Non-pigmented ciliary epithelial cell (primary cell): ENCODE measurements at places on chromosomes 12 and 14.

DNA sequence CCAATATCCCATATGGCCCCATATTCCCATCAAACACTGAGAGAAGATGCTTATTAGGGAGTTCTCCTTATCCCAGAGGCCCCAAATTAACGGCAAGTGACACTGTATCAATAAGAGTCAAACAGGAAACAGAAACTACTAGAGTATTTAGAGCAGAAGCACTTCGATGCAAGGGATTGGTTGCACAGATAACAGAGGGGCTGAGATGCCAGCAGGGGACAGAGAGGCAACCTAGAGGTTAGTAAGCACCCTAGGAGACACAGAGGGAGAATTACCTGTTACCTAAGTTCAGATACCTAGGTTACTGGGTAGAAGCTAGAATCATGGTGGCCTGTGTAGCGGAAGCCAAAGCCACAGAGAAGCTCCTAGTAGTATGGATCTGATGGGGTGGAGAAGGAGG lies 2.9 kb downstream of the HEBP1 start:
- no peak for DNase-seq

DNA sequence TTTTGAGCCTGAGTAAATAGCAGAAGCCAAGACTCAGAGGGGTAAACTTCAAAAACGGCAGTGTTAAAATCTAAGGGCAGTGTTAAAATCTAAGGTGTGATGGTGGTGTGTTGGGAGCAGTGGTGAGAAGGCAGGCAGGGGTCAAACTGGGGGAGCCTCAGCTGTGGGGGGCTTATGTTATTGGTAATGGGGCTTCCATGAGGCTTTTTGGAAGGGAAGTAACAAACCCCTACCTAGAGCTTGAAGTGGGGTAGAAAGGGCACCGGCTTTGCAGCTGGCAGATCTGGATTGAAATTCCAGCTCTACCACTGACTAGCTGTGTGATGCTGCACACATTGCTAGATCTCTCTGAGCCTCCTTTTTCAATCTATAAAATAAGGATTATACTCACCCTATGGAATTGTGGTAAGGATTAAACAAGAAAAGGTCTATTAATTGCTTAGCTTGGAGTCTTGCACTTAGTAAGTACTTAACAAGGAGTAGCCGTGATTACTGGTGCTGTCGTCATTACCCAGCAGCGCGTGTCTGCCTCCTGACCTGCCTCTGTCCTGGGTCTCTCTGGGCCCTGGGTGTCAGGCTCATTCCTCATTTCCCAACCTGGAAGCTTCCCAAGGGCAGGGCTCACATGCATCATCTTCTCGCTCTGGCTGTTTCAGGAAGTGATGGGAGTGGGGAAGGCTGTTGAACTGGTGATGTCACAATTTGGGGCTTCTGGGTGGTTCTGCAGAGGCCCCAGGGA lies 18.5 kb upstream of the KRT80 start:
- DNase-seq, result no peak

- DNase-seq, result no peak
These were observed 42.1 kb downstream of the LRCOL1 start for GRCh38 chr12:132568301-132568700.

DNA sequence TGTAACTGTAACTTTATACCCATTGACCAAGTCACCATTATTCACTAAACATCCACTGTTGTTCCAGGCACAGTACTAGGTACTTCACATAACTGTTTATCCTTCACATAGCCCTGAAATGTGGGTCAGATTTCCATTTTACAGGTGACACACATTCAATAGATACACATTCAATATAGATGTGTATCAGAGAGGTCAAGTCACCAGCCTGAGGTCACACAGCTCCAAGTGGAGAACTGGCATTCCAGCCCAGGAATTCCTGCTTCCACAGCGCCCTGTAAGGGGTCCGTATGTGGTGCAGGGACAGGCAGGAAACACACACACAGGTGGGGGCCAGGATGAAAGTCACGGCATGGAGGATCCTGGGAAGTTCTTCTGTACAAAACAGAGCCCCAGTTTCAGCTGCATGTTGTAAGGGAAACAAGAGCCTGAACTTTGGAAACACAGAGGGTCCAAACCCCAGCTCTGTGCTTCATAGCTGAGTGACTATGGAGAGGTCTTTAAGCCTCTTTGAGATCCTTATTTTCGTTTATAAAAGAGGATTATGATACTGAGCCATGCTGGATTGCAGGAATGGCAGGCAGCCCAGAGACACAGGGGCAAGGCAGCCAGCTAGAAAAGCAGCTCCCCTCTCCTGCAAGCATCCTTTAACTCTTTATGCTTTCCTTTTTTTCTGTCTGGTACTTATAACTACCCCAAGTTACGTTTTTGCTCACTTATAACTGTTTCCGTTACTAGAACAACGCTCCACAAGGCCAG lies 50.3 kb upstream of the DICER1 start:
- no peak for DNase-seq

GRCh38 chr14:90040411-90040810 lies 21.4 kb upstream of the KCNK13 start:
- DNase-seq, result no peak

DNA sequence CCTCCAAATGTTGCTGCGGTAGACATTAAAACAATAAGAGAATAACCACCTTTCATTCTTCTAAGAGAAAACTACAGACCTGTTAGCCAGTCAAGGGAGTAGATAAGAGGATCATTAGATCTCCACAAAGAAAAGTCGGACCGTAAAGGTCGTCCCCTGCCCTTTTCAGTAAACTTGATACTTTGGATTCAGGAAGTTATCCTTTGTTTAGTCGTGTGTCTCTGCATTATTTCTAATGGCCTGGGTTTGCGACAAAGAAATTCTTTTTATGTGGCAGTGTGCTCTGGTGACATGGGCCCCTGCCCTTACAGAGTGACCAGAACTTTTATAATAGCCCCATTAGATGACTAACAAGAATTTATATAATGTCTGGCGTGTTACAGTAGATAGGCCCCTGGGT lies 44.6 kb upstream of the EVL start:
- DNase-seq, result no peak

- no peak for DNase-seq
These were observed 78.4 kb upstream of the RAP1B start for GRCh38 chr12:68532204-68532886.

- DNase-seq, result no peak
These were observed 311.1 kb downstream of the SLC6A15 start for GRCh38 chr12:84601483-84601882.

- DNase-seq, result no peak
These were observed 236.9 kb downstream of the RERGL start for GRCh38 chr12:17853054-17853453.
